ENCODE measurements at places on chromosomes 1 and 21.
A peak's percentile ranks its signal among the peaks of the same experiment; 100 is the strongest.

DNA sequence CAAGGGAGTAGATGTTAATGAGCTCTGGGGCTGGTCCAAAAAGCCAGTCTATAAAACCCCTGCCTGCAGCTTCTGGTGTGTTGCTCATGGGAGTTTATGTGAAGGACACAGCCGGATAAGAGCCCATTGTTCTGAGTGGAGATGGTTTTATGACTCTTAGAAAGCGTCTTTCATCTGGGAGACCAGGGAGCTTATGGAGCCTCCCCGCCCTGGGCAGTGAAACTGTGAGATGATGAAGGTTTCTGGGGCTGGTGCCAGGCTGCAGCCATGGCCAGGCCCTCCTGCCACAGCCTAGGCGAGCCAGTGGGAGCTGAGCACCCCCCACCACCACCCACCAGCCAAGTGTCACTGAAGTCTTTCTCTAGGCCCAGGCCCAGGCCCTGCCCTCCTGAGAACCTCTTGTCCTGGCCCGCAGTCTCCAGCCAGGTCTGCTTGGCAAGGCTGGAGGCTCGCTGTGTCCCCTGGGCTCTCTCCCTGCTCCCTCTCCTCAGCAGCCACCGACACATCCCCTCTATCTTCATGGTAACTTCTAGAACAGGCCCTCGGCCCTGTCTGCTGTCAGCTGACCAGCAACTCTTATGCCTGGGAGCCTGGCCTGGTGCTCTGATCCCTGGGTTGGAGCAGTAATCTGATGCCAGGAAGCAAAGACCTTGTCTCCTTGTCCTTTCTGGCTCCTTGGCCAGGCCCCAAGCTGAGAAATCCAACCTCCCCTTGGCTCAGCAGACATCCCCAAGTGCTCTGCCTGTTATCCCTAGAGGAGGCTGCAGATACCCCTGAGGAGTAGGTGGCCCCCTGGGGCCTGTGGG lies 7.6 kb upstream of the ARHGEF10L start:
- DNase-seq: no peak

- no peak for DNase-seq
Measured at GRCh38 chr1:84570436-84571149, 3.6 kb downstream of the CTBS start.

GRCh38 chr1:228792601-228793000 lies 57.3 kb downstream of the RHOU start:
- DNase-seq: no peak

DNA sequence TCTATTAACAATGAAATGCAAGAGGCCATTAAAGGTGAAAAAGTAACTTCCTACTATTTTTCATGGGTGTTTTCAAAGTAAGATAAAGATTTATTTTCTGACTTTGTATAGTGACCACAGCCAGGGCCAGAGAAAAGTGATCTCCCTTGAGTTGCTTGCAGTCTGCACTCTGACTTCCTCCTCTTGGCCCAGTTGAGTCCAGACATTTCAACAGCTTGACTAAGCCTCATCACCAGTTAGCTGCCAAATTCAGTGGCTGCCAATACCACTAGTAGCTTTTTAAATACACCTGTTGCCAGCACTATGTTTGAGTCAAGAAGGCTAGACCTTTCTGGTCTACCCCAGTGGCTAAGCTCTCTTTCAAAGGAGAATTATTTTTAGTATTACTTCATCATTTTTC lies 3.7 kb upstream of the NEK7 start:
- DNase-seq: no peak

GRCh38 chr1:232686346-232686745 lies 56.4 kb upstream of the SIPA1L2 start:
- DNase-seq: no peak

- no peak for DNase-seq
Measured at GRCh38 chr1:161933592-161934588, 89.8 kb downstream of the OLFML2B start.

DNA sequence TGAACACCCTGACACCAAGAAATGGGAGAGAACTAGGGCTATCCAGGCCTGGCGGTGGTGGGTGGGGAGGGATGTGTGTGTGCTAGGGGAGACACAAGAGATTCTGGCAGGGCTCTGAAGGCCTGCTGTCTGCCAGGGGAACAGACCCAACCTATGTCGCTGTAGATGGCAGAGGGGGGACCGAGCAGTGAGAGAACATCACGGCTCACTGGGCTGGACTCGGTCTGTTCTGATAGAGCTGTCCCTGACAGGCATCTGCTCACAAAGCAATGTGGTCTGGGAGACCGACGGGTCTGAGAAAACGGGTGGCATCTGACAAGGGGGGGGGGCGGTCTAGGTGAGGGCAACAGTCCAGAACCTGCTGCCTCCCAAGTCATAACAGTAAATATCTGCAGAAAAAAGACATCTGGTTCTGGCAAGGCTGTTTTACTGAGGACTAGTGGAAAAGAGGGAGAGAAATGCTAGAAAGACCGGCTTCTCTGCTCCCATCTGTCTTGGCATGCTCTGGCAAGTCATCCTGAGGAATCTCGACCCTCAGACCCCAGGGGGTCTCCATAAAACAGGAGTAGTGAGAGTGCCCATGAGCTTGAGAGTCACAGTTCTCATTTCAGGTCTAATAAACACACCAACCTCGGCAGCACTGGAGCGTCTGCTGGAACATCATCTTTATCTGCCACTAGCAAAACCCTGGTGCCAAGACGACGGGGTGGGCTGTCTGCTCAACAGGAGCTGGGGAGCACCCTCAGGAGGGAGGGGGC lies 36.5 kb downstream of the SLC66A1 start:
- no peak for DNase-seq

DNA sequence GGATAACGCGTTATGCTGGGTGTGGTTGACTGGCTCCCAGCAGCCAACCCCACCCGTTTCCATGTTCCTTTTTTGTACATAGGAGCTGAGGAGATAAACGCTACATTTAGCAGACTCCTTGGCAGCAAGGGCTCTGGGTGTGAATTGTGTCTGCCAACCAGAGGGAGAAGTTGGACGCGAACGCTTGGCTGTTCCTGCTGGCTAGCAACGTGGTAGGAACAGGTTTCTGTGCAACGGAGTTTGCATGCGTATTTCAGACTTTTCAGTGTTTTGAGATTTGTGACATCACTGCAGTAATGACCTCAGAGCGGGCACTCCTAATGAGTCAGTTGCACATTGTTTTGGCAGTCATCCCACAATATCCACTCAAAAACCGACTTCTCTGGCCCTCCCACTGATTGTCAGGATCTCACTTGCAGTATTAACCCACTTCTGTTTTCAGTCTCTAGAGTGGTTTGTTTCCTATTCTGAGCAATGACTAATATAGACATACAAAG lies 98.7 kb upstream of the RGS1 start:
- no peak for DNase-seq

- no peak for DNase-seq
Measured at GRCh38 chr1:202812176-202813026, 1.6 kb downstream of the PCAT6 start.

DNA sequence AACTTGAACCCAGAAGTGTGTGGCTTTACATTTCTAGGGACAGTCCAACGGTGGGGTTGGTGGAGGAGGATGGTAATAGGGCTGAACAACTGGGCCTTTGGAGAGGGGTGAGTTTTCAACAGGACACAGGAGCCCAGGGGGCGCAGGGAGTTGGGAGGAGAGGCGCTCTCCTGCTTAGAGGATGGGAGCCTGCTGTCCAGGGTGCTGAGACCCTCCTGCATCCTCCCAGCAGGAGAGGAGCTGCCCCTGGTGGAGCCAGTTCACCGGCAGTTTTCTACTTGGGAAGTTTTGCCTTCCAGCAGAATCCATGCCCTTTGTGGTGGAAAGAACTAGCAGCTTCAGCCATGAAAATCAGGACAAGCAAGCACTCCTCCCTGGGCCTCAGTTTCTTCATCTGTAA lies 8.6 kb downstream of the KCNC4 start:
- no peak for DNase-seq

DNA sequence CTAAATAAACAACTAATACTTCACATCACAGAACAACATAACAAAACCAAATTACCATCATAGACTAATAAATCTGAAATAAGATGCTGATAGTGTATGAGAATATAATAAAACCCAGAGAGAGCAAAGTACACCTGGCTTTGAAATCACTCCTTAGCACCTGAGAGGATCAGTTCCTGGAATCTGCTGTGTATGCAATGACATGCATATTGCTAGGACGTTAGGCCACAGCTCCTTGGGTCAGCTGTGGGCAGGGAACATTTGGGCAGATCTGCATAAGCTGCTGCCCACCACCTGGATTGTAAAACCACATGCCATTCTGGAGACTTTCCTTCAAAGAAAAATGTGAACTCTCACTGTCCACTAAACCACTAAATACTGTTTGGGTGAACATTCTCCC lies 81.1 kb downstream of the NR5A2 start:
- DNase-seq: no peak

GRCh38 chr21:38173276-38174035 lies 83.3 kb upstream of the KCNJ15 start:
- DNase-seq: no peak

DNA sequence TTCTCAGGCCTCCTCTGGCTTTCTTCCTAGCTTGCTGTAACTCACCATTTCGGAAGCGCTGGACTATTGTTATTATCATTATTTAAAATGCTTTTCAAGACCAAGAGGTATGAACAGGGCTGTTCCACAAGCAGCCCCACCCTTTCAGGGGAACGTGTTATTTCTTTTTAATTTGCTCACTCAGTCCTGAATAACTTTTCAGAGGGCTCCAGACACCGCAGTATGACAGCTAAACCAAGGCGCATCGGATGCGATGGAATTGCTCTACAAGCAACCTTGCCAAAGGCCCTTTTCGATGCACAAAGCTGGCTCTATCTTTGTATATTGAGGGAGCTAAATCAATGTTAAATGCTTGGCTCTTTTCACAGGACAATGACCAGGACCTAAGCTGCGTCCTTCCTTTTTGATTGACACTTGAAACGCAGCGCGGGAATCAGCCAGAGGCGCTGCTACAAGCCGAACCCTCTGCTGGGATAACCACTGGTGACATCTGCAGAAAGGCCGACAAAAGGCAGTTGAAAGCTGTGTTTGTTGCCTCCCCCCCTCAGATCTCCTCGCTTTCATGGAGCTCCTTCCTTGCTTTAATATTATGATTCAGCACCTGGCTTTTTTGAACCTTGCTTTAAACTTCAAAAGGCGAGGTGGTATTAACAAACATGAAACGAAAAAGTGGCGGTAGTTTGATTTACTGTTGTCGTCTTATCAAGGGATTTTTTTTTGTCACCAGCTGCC lies 204.7 kb upstream of the PROX1 start:
- DNase-seq: no peak

DNA sequence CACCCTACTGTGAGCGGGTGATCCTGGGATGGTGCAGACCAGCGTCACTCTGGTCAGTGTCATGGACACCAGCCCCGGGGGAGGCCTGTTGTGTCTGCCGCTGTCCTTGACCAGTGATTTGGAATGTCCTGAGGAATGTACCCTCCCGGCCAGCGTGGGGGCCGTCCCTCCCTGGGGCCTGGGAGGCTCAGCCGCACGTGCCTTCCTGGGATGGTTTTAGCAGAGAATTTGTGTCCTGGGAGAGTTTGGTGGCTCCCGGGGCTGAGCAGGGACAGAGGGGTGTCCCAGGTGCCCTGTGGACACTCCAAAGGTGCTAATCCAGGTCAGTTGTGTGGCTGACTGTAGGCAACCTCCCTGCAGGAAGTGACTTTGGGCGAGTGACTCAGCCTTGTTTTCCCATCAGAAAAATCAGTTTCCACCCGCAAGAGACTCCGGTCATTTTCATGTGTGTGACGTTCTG lies 6.2 kb downstream of the ARHGEF16 start:
- DNase-seq: no peak

DNA sequence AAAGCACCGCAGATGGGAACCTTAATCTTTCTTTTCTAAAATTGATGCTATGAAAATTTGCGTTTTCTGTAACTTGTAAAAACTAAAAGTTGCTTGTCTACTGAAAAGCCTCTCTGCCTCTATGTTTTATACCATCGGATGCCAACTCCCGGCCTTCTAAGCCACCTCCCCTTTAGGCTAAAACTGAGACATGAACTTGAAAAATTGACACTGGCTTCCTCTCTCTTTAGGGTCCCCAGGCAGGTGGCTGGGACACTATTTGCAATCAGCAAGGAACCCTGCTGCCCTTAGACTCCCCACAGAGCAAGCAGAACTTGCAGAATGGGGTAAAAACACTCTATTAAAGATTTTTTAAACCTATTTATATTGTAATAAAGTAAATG lies 151.1 kb upstream of the CAMK1G start:
- no peak for DNase-seq

GRCh38 chr1:228838717-228839500 lies 103.6 kb downstream of the RHOU start:
- DNase-seq: no peak

DNA sequence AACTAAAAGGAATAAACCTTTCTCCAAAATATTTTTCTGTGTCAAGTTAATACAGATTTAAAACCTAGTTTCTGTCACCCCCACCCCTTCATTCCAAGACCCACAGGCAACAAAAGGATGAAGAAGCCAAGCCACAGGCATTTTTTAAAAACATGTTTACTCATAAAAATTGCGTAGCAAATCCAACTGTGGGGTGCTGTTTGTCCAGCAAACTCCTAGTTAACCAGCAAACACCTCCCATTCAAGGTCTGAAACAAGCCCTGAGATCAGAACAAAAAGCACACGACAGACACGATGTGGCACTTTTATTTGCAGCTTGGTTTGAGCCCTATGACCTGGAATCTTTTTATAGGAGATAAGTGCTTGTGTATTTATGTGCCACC lies 149.9 kb upstream of the CAMK1G start:
- no peak for DNase-seq

GRCh38 chr1:81455481-81455880 lies 345.3 kb upstream of the ADGRL2 start:
- no peak for DNase-seq

- no peak for DNase-seq
Measured at GRCh38 chr21:36381841-36382589, 3.2 kb upstream of the CHAF1B start.

DNA sequence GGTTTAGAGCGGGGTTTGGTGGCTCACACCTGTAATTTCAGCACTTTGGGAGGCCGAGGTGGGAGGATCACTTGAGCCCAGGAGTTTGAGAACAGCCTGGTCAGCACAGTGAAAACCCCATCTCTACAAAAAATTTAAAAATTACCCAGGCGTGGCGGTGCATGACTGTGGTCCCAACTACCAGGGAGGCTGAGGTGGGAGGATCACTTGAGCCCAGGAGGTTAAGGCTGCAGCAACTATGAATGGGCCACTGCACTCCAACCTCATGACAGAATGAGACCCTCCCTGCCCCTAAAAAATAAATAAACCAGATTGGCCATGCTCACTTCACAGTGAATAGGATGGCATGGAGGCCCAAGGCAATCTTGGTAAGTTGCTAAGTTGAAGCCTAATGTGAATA lies 168.9 kb downstream of the RHOU start:
- DNase-seq: no peak

- DNase-seq: no peak
Measured at GRCh38 chr1:5809207-5809788, 182.9 kb downstream of the NPHP4 start.

GRCh38 chr1:51340380-51340779 lies 10.0 kb upstream of the TTC39A start:
- DNase-seq: no peak

GRCh38 chr1:51877434-51878307 lies 856 bp downstream of the NRDC start:
- DNase-seq: peak; percentile 5

Data from stimulated activated CD4-positive, alpha-beta T cell treated with anti-CD3 and anti-CD28 coated beads, Interleukin-1b, Interleukin-23, amount 100 ng/mL, for 4 hours (primary cell).